D341Med (cell line): ENCODE measurements at places on chromosomes 5 and 9.

- DNase-seq = no peak
Observed at GRCh38 chr5:2780421-2781171, 29.1 kb upstream of the IRX2 start.

GRCh38 chr5:3639175-3639574 lies 43.5 kb downstream of the IRX1 start:
- DNase-seq = no peak

DNA sequence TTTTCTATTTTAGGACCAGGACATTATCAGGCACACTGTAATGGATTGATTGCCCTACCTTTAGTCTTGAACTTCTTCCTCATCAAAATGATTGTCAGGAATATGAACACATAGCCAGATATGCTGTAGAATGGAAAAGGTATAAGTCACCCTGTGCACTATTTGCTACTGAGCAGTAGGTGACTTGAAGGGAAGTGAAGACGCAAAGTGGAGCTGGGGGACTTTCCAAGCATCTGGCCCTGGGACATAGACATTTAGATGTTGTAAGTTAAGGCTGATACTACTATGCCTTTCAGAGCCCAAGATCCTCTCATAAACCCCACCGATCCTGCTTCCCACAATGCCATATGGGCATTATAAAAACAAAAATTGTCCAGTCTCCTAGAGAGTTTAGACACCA lies 174.5 kb downstream of the DOCK8 start:
- DNase-seq = no peak

- no peak for DNase-seq
Observed at GRCh38 chr5:74519161-74519571, 121.4 kb downstream of the ENC1 start.

- peak; percentile 69 for DNase-seq
Observed at GRCh38 chr5:96433066-96433447, at the start of gene PCSK1. Gene PCSK1 (minus strand): TSS chr5:96433248. CDS start chr5:96433042, 206 bp downstream.

DNA sequence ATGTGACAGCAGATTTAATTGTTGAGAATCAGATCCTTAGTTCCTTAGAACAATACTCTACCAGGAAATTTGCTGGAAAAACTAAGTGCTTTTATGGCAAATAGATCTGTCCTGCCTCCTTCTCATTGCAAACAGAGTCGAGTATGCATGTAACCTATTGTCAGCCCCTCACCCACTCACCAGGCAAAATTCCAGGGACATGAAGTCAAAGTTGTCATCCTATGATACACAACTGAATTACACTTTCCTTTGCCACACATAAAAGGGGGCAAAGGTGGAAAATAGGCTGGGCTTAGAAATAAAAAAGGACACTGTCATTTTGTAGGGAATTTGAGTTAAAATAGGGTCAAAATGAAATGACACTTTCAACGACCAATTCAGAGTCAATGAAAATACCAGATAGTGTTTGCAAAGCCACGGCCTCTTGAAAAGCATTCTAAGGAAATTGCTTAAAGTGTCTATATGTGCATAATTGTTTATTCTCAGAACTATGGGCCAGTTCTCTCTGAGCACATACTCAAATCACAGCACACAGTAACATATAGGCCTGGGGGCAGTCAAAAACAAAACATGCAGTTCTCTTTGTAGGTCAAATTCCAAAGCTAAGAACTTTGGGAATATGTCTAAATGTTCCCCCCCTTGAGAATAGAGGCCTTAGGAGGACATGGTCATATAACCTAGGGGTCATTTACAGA lies 452.8 kb downstream of the NFIB start:
- DNase-seq = no peak

DNA sequence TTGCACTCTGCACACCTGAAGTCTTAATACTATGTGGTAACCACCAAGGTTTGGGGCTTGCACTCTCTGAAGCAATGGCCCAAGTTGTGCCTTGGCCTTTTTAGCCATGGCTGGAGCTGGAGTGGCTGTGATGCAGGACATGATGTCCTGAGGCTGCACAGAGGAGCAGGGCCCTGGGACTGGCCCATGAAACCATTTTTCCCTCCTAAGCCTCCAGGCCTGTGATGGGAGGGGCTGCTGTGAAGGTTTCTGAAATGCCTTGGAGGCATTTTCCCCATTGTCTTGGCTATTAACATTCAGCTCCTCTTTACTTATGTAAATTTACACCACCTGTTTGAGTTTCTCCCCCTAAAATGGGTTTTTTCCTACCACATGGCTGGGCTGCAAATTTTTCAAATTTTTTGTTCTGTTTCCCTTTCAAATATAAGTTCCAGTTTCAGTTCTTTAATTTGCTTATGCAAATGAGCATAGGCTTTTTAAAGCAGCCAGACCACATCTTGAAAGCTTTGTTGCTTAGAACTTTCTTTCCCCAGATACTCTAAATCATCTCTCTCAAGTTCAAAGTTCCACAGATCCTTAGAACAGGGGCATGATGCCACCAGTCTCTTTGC lies 237.4 kb upstream of the DMAC1 start:
- DNase-seq = no peak

- no peak for DNase-seq
Observed at GRCh38 chr5:136011414-136012001, 17.3 kb upstream of the TGFBI start.

DNA sequence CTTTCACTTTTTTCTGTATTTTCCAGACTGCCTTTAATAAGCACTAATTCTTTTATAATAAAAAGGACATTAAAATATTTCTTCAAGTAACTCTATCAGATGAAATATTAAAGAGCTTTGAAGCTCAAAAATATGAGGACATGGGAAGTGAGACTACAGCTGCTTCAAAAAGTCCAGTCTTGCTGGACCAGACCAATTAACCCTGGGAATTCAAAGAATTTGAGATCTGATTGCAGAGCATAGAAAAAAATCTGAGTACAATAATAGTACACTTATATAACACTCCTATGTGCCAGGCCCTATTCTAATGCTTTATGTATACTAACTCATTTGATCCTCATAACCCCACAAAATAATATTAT lies 9.8 kb downstream of the TMEM245 start:
- DNase-seq = no peak

DNA sequence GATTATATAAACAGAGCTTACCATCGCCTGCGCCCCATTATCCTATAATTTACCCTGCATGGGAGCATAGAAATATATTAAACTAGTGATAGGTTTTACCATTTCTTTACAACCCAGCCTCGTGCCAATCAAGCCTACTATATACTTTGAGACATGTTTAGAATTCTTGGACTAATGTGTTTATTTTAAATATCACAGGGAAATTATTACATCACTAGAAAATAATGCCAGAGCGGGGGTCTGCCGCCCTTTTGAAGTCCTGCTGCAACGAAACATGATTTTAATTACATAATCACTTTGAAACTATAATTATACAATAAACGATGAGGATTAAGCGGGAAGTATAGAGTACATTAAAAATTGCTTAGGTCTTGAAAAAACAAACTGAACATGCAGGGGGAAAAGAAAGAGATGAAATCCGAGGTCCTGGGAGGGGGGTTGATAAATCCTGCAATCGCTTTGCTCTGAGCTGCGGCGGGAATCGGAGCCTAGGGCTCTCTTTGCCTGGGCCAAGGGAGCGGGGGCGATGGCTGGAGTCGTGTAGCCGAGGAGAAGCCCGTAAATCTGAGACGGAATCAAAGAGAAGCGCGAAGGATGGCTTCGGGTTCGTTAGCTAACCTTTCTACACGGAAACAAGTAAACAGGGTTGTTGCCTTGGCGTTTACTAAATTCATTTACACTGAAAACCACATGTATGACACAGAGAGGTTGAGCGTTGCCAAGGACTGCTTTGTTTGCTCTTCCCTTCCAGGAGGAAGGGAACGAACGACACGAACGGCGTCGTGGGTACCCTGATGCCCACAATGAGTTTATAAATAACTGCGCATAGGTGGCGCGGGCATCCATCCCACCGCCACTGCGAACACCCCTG lies 127.6 kb downstream of the TMEM174 start:
- no peak for DNase-seq

DNA sequence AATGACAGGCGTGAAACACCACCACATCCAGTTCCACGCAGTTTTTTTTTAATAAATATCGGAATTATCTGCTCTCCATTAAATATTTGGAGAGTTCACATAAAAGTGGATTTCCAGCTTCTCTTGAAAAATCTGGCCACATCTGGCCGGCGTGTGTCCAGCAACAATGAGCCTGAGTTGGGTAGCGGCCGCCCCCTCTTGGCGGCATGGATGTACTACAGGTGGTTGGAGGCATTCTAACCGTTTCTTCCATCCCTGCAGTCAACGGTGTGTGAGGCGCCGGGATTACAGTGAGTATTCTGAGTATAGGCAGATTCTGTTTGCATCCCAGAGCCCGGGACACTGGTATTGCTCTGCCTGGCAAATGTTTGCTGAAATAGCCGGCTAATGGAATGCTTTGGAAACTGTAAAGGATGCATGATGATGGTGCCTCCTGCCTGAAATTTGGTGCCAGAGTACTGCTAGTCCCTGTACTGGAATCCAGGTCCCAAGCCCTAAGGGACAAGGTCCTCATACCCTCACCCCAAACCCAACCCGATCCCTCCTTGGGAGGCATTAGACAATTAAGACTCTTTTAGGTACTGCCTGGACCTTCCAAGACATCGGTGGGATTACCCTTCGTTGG lies 13.6 kb upstream of the GM2A start:
- peak; percentile 78 for DNase-seq

DNA sequence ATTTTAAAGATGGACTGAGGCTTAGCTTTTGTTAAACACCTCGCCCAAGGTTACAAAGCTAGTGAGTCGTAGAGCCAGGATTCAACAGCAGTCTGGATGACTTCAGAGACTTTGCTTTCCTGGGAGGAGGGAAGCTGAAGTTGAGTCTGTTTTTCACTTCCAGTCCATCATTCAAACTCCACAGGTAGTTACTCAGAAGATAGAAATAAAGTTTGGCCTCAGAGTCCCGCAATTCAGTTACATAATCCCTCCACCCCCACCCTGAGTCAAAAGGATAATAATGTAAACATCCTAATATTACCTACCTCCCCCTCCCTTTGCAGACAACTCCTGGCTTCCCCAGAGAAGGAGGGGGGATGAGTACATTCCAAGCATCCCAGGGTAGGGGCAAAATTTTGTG lies 8.1 kb downstream of the HBEGF start:
- DNase-seq = no peak

DNA sequence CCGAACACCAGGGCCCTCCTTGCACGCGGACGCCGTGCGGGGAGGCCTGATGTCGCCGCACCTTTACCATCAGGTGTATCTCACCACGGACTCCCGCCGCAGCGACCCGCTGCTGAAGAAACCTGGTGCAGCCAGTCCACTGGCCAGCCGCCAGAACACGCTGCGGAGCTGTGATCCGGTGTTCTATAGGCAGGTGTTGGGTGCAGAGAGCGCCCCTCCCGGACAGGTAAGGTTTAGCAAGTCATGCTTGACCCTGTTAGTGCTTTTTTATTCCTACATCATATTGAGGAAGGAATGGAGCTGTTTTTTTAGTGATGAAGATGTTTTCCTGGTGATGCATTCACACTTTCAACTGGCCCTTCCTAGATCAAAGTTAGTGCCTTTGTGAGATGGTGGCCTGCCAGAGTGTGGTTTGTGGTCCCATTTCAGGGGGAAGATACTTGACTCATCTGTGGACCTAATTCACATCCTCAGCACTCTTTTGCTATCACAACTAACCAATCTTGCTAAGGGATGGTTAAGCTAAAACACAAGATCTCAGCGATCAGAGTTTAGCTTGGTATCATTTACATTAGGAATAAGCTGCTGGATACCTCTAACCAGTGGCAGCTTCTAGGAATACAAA lies 2.7 kb downstream of the PCDHGC3 start:
- DNase-seq = no peak

- DNase-seq = no peak
Observed at GRCh38 chr5:3101561-3101960, 350.1 kb upstream of the IRX2 start.

GRCh38 chr5:5371005-5371404 lies 51.5 kb upstream of the ICE1 start:
- no peak for DNase-seq

DNA sequence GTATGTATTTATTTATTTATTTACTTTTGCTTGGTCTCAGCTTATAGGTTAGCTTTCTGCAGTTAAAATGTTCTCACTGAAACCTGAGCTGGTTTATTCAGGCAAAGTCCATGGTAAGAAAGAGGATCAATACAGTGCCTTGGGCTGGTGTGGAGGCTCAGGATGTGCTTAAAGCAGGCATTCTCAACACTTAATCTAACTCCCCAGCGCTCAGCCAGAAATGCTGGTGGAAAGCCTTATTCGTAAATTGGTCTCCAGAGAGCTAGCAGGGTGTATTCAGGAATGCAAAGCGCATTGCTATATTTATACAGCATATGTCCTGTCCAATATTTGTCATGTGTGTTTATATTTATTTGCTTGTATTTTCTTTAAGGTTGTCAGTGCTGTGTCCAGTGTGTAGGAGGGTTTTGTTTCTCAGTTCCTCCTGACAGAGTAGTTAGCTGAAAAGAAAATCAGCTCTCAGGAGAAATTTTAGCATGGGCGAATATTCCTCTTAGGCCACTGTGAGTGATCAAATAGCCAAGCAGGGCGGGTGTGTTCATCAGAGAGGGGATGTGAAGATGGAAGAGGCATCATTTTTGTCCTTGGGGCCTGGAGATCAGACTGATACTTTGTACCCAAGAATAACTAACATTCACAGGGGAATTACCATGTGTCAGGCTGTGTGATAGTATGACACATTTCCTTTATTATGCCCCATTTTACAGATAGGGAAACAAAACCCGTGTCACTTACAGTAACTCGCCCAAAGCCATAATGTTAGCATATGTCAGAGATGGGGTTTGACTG lies 65.8 kb downstream of the DOCK2 start:
- DNase-seq = no peak

DNA sequence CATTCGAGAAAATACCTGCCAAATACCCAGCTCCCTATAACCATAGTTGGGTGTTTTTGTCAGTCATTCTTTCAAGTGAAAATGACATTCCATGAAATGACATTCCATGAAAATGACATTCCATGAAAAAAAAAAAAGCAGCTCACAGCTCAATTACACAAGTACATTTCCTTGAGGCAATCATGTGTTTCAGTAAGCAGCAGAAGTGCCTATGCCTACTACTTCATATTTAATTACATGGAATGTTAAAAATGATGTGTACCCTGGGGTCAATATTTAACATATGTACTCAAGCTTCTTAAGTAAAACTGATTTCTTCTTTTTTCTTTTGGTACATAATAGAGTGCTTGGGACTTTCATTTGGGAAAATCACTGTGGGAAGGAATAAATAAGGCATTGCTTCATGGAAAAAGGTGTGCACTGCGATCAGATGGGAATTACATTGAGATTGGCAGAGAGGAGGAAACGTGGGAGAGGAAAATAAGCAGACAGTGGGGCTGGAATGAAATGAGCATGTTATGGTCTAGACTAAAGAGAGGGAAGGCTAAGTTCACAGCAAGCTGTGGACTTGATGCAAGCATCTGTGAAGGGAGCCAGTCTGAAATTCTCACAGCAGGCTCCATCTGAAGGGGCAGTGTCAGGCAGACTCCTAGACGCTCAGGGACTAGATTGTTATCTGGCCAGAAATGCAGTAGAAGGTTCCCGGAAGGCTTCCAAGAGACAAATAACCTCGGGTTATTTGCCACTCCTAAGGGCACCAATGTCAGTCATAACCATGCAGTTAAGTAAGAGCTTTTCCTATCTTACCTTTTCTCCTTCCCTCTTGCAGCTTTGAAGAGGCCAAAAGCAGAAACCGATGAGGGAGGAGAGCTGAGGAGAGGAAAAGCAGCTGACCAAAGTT lies 15.2 kb upstream of the SPATA9 start:
- no peak for DNase-seq
